CD4-positive, CD25-positive, alpha-beta regulatory T cell (primary cell): ENCODE measurements at places on chromosomes 7 and 10.

DNA sequence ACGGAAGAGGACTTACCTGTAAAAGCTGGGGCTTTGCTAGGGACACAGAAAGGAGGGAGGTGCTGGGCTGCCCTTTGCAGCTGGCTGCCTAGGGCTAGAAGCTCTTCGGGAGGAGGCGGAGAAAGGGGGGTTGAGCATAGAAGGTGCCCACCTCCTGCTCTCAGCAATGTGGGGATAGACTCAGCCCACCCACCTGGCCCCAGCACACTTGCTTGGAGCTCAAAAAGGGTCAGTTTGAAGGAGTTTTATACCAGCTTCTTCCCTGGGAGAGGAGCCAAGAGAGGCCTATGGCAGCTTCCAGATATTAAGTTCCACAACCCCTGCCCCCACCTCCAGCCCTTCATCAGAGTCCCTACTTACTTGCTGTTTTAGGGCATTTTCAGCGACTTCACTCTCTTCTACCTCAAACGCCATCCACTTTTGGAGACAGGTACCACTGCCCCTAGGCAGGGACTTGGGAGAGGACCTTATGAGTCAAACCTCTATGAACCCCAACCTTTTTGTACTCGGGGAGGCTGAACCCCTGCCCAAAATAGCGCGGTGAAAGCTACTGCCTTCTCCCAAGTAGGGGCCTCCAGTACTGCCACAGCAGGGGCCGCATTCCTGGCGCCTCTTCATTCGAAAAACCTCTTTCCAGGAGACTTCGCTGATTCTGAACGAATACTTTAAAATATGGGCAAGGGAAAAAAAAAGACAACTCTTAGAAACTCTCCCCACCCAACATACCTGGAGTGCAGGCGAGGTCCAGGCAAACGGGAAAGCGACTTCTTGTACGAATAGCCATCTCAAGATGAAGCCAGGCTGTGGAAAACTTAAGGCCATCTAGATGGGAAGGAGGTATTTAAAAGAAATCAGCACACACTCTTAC, 1.2 kb upstream of the EVX1 start:
- DNase-seq: no peak

DNA sequence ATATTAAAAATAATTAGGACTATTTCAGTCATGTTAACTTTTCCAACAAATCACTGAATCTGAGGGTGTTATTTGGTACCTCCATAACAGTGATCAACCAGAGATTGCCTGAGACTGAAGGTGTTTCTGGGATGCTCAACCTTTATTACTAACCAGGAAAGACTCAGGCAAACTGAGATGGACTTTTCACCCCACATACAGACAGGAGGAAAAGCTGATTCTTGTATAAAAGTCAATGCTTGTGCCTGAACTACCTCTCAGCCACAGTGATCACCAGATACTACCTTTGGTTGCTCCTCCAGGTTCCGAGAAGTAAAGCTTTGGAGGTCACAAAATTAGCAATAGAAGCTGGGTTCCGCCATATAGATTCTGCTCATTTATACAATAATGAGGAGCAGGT, 1.9 kb downstream of the AKR1C3 start:
- no peak for DNase-seq

DNA sequence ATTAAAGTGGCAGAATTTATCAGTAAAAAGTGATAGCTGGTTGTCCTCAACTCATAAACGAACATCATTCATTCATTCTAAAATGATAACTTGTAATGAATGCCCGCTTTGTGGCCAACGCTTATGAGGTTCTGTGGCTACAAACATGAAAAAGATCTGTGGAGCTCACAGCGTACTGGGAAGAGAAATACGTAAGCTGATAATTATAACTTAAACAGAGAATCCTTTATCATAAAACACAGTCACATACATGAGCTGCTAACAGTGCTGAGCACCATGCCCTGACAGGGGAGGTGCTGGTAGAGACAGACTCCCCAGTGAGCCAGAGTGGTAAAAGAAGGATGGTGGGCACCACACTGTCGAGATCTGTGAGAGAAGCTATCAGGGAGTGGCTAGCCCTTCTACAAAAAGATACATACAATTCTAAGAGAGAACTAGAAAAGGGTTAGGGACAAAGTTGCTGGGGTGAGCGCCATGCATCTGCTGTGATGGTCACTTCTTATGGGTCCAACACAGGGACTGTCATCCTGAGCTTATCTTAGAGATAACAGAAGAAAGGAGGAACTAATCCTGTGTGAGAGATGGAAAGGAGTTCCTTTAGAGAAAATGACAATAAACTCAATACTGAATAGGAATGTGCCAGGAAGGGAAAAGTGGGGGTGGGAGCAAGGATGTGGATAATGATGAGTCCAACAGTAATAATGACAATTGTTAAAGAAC, 106.7 kb downstream of the USP6NL start:
- no peak for DNase-seq

DNA sequence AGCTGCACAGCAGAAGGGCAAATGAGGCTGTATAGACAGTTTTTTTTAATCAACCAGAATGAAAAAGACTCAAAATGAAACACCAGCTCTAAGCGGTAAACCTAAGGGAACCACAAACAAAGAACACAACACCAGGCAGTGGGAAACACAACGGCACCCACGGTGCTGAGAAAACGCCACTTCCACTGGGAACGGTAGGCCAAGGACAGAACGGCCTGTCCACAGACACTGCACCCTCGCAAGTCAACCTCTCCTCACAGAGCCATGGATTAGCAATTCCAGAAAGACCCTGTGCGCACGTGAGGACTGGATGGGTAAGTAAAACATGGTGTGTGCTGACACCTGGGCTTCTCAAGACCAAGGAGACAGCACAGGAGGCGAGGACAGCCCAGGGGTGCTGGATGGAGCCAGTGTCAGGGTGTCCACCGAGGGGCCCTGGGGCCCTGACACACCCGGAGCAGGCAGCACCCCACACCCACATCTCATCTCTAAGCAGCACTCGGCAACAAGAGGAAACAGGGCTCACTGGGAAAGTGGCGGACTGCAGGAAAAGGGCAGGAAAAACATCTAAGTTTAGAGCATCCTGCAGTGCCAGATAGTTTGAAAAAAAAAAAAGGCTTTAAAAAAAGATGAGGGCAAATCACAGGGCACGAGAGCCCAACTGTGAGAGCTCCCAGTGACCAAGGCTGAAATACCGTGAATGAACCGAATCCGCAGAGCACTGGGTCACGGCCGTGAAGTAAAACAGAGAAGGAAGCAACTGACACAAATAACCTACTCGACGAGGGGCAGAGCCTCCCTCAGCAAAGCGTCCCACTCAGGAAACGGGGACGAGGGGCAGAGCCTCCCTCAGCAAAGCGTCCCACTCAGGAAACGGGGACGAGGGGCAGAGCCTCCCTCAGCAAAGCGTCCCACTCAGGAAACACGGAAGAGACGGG, 120.2 kb downstream of the MAD1L1 start:
- no peak for DNase-seq

- DNase-seq: no peak
Measured at GRCh38 chr7:36227223-36227622, 74.2 kb downstream of the EEPD1 start.

DNA sequence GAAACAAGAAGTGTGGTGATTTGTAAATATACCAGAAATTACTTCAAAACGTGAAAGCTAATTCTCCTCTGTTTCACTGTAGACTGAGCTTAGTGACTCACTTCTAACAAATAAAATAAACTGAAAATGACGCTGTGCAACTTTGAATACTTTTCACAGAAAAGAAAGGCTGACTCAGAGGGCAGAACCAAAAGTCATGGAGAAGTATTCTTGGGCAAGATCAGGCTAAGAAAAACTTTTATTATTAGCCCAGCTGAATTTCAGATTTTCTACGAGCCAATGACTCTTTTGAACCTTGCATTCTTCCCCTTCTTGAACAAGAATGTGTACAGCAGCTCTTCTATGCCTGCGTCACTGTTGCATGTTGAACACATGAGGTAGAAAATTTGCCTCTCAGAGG, 527.3 kb upstream of the GHITM start:
- DNase-seq: no peak

DNA sequence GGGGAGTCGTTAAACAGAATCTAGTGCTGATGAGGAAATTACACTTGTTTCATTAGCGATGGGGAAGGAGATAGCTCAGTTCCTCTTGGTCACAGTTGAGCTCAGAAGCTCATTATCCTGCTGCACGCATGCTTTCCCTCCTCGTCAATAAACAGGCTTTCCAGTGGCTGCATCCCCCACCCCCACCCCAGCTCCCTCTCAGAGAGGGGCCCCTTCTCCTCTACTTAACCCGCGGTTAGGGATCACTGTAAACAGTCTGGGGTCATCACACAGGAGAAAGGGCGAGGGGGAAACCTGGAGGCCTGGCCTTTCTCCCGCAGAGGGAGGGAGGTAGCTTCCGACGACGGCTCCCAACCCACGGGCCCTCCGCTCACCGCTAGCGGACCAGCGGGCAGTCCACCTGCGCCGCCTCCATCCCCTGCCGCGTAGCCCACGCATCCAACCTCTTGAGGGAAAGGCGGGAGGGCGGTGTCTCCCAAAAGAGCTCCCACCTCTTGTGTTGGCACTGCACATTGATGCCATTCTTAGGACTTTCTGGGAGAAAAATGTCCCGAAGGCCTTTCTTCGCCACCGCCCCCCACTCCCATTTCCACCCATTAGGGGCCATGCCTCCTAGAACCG, 80.8 kb downstream of the PAX2 start:
- no peak for DNase-seq

GRCh38 chr7:2247141-2247995, 5.3 kb downstream of the NUDT1 start:
- no peak for DNase-seq

DNA sequence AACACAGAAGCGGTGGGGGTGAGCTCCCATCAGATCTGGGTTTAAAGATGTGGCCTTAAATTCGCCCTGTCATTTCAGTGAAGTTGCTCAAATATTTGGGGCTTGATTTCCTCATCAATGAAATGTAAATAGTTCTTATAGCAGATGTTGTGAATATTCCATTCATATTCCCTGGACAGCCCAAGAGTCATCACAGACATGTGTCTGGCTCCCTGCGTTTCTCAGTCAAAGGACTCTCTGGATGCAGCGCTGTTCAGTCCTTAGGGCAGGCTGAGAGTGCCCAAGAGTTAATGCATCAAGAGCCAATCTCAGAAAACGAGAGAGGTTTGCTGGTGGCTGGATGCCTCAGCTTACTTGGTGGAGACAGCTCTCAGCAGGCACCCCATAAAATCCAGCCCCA, 475.5 kb upstream of the VSTM2A start:
- no peak for DNase-seq

GRCh38 chr10:103792547-103792946, 62.8 kb downstream of the SH3PXD2A start:
- no peak for DNase-seq

- DNase-seq: no peak
Measured at GRCh38 chr7:2141651-2142050, 91.1 kb downstream of the MAD1L1 start.

GRCh38 chr10:13347043-13347499, 1.0 kb downstream of the SEPHS1 start:
- no peak for DNase-seq

DNA sequence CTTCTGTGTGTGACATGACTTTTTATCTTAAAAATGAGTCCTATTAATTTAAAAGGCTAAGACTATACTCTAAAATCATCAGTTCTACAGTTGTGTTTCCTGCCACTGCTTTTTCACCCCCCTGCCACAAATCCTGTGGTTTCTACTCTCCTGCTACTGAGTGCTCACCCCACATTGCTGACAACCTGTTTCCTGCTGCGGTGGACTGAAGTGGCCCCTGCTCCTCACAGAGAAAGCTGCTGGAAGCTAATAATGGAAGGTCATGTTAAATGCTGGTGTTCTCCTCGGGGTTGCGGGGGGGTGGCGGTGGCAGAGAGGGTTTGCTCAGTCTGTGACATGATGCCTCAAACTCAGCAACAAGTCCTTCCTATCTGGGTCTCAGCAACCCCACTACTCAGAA, 113.2 kb upstream of the INHBA start:
- no peak for DNase-seq

DNA sequence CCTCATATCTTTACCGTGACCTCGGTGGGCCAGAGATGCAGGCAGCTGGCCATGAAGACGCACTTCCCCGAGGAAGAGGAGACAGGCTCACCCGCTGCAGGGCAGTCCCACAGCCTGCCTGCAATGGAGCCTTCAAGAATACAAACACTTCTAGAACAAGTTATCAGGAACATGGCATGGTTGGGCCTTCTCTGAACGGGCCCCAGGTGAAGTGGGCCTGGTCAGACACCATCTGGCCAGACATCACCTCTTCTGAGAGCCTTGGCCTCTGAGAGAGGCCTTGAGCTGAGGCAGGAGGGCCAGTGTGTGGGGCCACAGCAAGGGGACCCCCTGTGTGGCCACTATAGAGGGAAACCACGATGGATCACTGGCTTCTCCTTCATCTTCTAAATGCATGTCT, 112.4 kb upstream of the GDF10 start:
- DNase-seq: no peak

DNA sequence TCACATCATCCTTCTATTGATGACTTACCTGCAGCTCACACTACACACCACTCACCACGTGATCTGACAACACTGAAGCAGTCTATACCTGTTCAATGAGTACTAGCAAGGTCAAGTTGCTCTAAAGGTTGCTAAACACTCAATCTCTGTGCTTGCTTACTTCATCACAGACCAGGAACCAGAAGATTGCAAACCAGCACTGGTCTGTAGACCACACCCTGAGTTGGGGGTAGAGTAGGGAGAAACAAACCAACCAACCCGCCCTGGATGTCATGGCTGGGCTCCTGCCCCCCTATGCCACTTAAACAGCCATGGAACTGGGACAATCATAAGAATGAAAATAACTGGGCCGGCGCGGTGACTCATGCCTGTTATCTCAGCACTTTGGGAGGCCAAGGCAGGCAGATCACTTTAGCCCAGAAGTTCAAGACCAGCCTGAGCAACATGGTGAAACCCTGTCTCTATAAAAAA, 19.6 kb downstream of the DLG5 start:
- no peak for DNase-seq

DNA sequence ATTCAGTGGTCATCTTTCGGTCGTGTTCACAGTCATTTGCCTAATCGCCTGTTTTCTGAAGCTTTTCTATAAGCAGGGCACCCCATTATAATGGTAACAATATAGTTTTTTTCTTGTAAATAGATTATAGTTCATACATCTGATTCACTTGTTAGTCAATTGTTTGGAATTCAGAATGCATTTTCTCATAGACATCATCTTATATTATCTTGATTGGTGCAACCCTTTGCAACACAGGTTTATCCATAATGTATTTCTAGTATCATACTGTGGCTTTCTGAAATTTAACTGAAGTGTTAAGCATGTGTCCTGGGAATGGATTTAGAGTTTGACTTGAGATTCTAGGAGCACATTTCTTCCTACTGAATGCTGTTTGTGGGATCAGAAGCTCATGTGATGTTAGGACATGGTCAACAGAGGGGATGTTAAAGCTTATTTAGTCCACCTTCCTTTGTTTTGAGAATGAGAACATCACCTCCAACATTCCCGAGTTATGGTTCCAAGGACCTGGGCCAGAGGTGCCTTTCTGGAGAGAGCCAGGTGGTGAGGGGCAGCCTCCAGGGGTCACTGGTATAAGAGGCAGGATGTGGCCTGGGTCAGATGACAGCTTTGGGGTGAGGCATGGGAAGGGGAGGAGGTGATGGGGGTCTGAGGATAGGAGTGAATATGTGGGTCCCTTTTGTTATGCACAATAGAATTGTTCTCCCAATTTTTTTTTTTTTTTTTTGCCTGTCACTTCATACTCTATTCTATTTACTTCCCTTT, 415.6 kb downstream of the EXOC4 start:
- no peak for DNase-seq
